ENCODE measurements at places on chromosomes 1 and 21.

DNA sequence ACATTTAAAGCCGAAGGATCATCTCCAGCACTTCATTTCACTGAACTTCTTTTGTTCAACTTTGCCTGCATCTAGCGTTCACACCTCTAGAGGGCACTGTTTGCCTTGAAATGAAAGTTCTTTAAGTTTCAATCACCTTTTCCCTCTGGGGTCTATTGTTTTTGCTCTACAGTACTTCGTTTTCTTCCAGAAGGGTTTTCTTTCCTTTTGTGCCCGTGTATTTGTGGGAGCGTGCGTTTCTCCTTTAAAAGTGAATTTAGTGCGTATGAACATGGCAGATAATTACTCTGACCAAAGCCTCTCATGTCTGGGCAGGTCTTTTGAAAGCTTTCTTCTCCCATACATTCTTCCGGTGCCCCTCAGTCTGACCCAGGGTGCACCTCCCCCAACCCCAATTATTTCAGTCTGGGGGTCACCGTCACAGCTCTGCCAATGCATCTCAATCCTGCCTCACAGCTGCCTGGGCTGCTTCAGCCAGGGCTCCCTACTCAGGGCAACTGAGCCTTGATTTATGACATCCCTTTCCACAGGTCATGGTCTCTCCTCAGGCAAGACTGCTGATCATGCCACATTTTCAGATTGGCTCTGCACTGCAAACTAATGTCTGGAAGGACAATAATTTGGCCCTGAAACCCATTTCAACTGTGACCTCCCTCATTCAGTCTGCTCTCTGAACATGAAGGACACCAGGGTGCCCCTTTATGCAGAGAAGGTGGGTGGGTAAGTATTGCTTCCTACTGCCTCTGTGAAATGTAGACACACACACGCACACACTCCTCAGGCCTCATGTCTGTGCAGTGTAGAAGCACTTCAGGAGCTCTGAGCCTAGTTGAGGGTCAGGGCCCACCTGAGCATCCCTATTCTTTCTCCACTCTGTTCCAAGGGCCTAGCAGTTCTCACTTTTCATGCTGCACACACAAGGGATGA, 88.6 kb downstream of the NUF2 start:
- DNase-seq: no peak

DNA sequence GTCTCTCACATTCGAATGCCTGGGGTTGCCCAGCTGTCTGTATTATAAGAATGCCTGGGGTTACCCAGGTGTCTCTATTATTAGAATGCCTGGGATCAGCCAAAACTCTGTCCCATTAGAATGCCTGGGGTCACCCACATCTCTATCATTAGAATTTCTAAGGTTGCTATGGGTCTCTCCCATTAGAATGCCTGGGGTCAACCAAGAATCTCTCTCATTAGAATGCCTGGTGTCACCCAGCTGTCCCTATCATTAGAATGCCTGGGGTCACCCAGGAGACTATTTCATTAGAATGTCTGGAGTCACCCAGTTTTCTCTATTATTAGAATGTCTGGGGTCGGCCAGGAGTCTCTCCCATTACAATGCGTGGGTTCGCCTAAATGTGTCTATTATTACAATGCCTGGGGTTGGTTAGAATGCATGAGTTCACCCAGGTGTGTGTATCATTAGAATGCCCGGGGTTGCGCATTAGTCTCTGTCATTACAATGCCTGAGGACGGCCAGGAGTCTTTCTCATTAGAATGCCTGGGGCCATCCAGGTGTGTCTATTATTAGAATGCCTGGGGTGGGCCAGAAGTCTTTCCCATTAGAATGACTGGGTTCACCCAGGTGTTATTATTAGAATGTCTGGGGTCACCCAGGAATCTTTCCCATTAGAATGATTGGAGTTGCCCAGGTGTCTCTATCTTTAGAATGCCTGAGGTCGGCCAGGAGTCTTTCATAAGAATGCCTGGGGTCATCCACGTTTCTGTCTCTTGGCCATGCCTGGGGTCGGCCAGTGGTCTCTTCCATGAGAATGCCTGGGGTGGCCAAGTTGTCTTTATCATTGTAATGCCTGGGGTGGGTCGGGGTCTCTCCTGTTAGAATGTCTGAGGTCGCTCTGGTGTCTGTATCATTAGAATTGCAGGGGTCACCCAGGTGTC, 59.6 kb downstream of the RNF187 start:
- no peak for DNase-seq

GRCh38 chr1:228105996-228106799, 2.9 kb downstream of the MRPL55 start:
- peak; percentile 12 for DNase-seq

DNA sequence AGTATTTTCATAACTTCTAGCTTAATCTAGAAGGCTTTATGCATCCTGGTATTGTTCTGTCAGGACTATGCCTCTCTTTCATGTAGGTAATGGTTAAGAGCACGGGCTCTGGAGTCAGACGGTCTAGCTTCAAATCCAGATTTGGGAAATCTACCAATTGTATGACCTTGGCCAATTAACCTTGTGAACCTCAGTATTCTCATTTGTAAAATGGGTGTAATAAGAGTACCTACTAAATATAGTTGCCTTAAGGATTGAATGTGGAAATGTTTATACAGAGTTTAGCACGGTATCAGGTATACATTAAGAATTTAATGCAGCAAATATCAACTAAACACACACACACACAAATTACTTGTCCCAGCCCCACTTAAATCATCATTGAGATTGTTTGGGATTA, 97.3 kb upstream of the RAB3GAP2 start:
- no peak for DNase-seq

- DNase-seq: no peak
Observed at GRCh38 chr1:225870911-225871310, 11.3 kb downstream of the TMEM63A start.

DNA sequence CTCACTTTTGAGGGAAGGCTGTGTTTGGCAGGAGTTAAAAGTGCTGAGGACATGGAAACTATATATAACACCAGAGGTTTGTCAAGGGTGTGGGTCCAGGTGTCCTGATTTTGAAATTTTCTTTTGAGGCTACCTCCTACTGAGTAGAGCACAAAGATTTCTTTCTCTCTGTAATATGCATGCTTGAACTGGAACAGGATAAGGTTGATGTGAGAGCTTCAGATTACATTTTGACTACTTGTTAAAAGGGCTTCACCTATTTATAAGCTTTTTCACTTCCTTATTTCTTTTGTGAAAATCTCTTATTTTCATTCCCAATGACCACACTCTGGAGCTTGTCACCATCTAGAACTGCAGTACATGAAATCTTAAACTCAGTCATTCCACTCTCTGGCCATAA, 59.8 kb upstream of the PLA2G4A start:
- no peak for DNase-seq

- DNase-seq: no peak
Observed at GRCh38 chr1:227429447-227430359, 111.4 kb upstream of the CDC42BPA start.
